Suprapubic skin (tissue), 4 donors: ENCODE measurements at places on chromosomes 4 and X.

DNA sequence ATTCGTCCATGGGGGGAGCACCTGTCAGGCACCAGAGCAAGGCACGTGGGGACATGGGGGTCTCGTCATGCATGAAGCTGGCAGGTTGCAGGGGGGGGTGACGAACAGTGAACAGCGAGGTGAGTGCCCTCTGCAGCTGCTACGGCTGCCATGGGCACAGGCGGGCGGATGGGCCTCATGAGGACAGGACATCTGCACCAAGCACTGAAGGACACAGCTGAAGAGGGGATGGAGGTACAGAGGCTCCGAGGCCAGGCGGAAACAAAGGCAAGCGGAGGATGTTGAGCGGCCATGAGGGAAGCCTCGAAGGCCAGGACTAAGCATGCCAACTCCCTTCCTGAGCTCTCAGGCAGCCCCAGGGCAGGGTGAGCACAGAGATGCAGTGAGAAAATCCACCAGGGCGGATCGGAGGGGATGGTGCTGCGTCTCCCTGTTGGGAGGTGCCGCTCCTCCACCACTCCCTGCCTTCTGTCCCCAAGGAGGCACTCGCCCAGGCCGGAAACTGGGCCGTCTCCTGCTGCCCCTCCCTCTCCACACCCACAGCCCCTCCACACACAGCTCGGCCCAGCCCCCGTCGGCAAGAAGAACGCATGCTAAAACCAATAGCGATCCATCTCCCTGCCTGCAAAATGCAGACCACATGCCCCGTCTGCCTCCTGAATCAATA lies 24.6 kb downstream of the ABLIM2 start:
- no peak overlapping the region for H3K4me3 ChIP-seq
- H3K27ac ChIP-seq: no peak overlapping the region
- H3K36me3 ChIP-seq: no peaks in the 10 kb centered on the region

GRCh38 chr4:34108391-34108790 lies 2135.9 kb downstream of the ARAP2 start:
- H3K36me3 ChIP-seq: no peaks in the 10 kb centered on the region
- DNase-seq: no peak
- no peak overlapping the region for H3K27ac ChIP-seq
- H3K4me1 ChIP-seq: no peaks in the 10 kb centered on the region

DNA sequence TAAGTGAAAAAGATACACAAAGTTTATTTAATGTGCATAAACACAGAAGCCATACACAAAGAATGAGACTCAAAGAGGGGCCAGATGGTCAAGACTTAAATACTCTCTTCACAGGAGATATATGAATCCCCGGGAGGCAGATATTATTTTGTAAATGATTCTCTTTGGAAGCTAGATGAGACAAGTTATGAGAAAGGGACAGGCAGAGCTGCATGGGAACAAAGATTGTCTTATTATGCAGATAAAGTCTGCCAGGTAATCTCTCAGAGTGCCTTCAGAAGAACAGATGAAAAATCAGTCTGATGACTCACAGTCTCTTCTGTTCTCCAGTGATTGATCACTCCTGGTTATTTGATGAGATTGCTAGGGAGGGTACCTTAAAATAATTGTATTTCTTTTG lies 89.0 kb downstream of the NAF1 start:
- H3K4me1 ChIP-seq: no peaks in the 10 kb centered on the region
- no peak overlapping the region for H3K4me3 ChIP-seq
- no peaks in the 10 kb centered on the region for H3K36me3 ChIP-seq

DNA sequence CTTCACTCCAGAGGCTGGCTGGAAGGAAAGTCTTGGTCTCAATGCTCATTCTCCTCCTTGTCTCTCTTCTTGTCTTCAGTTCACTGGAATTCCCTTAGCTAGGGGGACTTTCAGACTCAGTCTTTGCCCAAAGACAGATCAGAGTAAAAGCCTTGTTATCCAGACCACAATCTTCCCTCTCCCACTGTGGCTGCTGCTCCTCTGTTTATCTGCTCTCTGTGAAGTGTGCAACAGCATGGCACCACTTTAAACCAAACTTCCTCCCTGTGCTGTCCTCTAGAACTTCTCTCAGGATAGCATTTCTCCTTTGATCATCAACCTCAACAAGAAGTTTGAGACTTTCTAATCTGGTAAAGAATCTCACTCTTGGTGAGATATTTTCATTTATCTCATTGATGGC lies 530.1 kb upstream of the SLIT2 start:
- no peak for DNase-seq
- no peak overlapping the region for H3K27ac ChIP-seq
- H3K4me3 ChIP-seq: no peak overlapping the region
- no peaks in the 10 kb centered on the region for H3K36me3 ChIP-seq
- H3K4me1 ChIP-seq: no peaks in the 10 kb centered on the region
- H3K27me3 ChIP-seq: no peaks in the 10 kb centered on the region

- H3K36me3 ChIP-seq: no peaks in the 10 kb centered on the region
- no peak for DNase-seq
- no peak overlapping the region for H3K27ac ChIP-seq
- peaks cover 3% of the 10 kb centered on the region for H3K27me3 ChIP-seq
Measured at GRCh38 chr4:157908031-157908430, 264.8 kb downstream of the GASK1B start.

DNA sequence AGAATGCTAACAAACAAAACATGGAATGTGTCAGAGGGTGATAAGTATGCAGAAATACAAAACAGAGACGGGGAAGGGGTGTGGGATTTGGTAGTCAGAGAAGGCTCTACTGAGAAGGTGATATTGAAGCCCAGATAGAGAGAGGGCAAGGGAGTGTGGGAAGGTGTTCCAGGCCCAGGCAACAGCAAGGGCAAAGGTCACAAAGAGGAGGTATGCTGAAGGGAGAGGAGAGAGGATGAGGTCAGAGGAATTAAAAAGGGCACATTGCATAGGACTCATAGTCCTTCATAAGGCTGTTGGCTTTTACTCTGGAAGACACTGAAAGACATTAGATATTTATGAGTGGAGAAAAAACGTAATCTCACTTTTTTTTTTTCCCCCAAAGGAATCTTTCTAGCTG lies 82.6 kb upstream of the TNIP3 start:
- H3K4me3 ChIP-seq: no peak overlapping the region
- H3K27me3 ChIP-seq: no peaks in the 10 kb centered on the region
- H3K4me1 ChIP-seq: no peaks in the 10 kb centered on the region
- H3K36me3 ChIP-seq: no peaks in the 10 kb centered on the region
- no peak for DNase-seq

DNA sequence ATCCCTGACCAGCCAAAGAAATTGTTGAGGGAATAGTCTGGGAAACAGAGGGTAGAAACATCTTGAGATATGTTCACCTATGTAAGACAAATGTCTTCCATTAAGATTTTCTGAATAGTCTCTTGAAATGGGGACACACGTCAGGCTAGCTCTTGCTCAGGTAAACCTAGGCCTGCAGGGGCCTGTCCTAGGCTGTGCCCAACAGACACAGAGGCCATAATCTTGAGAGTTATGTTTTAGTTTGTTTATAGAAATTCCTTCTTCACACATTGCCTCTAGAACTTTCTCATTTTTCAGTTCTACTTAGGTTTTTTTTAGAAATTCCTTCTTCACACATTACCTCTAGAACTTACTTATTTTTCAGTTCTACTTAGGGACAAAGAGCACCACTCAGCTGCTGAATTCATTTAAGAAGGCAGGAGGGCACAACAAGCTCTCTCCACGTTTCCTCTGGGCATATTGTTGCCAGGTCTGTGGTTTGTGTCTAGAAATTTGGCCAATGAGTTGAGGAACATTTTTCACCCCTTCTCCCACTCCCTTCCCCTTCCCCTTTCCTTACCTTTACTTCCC lies 94.9 kb downstream of the ARHGAP24 start:
- no peaks in the 10 kb centered on the region for H3K36me3 ChIP-seq
- no peaks in the 10 kb centered on the region for H3K27me3 ChIP-seq
- H3K27ac ChIP-seq: peak overlapping the region; percentile 56
- no peak overlapping the region for H3K4me3 ChIP-seq
- DNase-seq: no peak
- peaks cover 28% of the 10 kb centered on the region for H3K4me1 ChIP-seq

- no peak overlapping the region for H3K4me3 ChIP-seq
- no peak for DNase-seq
- no peaks in the 10 kb centered on the region for H3K36me3 ChIP-seq
- no peak overlapping the region for H3K27ac ChIP-seq
- H3K4me1 ChIP-seq: no peaks in the 10 kb centered on the region
- H3K27me3 ChIP-seq: no peaks in the 10 kb centered on the region
Measured at GRCh38 chr4:5192271-5192670, 141.0 kb downstream of the STK32B start.

DNA sequence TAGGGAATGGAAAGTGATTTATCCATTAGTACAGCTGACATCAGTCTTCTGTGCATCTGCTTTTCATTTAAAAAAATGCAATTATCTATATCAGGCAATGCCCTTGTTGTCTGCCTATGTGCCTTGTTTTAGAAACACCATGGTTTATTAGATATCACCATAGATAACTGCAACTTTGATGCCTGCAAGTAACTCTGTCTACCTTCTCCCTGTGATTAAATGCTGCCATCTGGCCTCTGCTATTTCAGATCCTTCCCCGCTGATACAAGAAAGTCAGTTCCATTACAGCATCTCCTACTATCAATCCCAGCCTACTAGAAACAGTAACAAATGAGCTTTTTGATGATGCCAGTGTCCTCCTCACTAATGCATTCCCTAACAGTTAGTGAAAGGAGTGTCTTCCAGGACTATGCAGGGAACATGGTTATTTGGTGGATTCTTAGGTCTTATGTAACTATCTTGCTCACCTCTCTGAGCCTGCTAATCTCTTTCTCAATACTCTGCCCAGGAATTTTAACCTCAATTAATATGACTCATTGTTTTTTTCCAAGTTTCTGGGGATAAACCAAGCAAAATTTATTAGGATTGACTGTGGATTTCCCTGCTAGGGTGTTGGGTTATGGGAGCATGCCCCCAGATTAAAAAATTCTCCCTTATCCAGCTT lies 444.9 kb downstream of the RAPGEF2 start:
- no peaks in the 10 kb centered on the region for H3K4me1 ChIP-seq
- no peak overlapping the region for H3K27ac ChIP-seq
- H3K4me3 ChIP-seq: no peak overlapping the region
- no peaks in the 10 kb centered on the region for H3K27me3 ChIP-seq

GRCh38 chr4:53571936-53572599 lies 19.2 kb downstream of the LNX1 start:
- H3K27ac ChIP-seq: no peak overlapping the region
- DNase-seq: no peak
- no peaks in the 10 kb centered on the region for H3K27me3 ChIP-seq
- no peaks in the 10 kb centered on the region for H3K4me1 ChIP-seq

DNA sequence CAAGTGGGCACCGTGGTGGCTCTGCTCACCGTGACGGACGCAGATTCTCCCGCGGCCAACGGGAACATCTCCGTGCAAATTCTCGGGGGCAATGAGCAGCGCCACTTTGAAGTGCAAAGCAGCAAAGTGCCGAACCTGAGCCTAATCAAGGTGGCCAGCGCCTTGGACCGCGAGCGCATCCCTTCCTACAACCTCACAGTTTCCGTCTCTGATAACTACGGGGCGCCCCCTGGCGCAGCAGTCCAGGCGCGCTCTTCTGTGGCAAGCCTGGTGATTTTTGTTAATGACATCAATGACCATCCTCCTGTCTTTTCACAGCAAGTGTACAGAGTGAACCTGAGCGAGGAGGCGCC lies 2.7 kb downstream of the FAT4 start:
- peak overlapping the region; percentile 85 for H3K27ac ChIP-seq
- H3K4me3 ChIP-seq: peak overlapping the region; percentile 73
- no peaks in the 10 kb centered on the region for H3K36me3 ChIP-seq
- H3K4me1 ChIP-seq: peaks cover 39% of the 10 kb centered on the region
- H3K27me3 ChIP-seq: peaks cover 15% of the 10 kb centered on the region

DNA sequence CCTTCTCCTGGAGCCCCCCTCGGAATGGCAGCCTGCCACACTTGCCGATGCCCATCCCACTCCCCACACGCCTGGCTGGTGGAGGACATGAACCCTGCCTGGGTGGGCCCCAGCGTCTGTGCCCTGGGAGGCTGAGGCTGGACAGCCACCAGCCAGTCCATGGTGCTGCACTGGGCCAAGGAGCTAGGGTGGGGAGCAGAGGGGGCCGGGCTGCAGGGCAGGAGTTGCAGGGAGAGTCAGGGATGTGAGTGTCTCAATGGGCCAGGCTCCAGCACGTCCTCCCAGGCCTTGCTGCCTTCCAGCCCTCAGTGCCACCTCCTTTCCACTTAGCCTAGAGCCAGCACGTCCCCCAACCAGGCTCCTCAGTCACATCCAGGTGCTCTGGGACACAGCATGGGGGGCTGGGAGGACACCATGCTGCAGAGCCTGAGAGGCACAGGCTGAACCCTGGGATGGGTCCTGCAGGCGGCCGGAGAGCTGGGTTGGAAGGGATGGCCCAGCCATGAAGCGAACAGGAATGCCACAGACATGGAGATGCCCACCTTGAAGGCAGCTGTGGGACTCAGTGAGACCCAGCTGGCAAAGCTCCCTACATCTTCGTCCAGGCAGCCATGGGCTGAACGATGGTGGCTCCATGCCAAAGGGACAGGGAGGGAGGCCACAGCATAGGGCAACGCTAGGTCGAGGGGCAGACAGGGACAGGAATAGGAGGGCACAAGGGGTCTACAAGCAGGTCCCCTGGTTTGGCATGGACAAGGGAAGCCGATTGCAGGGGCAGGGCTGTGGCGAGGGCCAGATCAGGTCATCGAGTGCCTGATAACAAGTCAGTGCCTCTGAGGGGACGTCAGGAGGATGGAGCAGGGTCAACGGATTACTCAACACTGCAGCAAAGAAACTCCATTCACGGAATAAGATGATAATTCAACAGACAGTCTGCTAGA lies 30.1 kb upstream of the MXD4 start:
- H3K4me3 ChIP-seq: no peak overlapping the region
- H3K36me3 ChIP-seq: no peaks in the 10 kb centered on the region
- peaks cover 6% of the 10 kb centered on the region for H3K4me1 ChIP-seq
- H3K27me3 ChIP-seq: no peaks in the 10 kb centered on the region
- peak; percentile 70 for DNase-seq

GRCh38 chr4:15366721-15367120 lies 61.1 kb upstream of the C1QTNF7 start:
- no peak overlapping the region for H3K27ac ChIP-seq
- no peaks in the 10 kb centered on the region for H3K4me1 ChIP-seq
- H3K4me3 ChIP-seq: no peak overlapping the region
- H3K27me3 ChIP-seq: no peaks in the 10 kb centered on the region
- no peaks in the 10 kb centered on the region for H3K36me3 ChIP-seq
- no peak for DNase-seq

- DNase-seq: no peak
- H3K4me1 ChIP-seq: no peaks in the 10 kb centered on the region
- H3K27me3 ChIP-seq: peaks cover 9% of the 10 kb centered on the region
- no peak overlapping the region for H3K4me3 ChIP-seq
- H3K36me3 ChIP-seq: no peaks in the 10 kb centered on the region
Measured at GRCh38 chrX:1103360-1103759, 109.1 kb downstream of the CRLF2 start.

DNA sequence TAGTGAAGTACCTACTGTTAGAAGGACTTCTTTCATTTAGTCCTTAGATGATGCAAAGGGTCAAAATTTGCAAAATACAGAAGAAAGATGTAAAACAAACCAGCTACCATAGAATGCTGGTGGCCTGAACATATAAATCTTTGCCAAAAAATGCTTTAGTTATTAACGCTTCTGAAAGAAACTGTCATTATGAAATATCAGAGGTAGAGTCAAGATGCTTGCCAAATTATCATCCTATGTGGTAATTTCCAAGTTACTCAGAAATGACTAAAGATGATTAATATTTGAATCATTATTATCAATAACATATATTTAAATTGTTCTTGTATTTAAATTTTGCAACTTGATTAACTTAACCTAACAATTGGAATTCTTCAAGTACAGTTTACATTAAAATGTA lies 588.4 kb upstream of the FAM241A start:
- DNase-seq: no peak
- no peaks in the 10 kb centered on the region for H3K4me1 ChIP-seq
- no peak overlapping the region for H3K4me3 ChIP-seq

- H3K36me3 ChIP-seq: peaks cover 7% of the 10 kb centered on the region
- H3K27me3 ChIP-seq: no peaks in the 10 kb centered on the region
- no peak overlapping the region for H3K4me3 ChIP-seq
- H3K4me1 ChIP-seq: no peaks in the 10 kb centered on the region
- H3K27ac ChIP-seq: no peak overlapping the region
Measured at GRCh38 chr4:150600812-150601445, 19.0 kb downstream of the MAB21L2 start.
